ENCODE measurements at places on chromosomes 2 and 18. TPM values are rescaled to one million over a fixed set of nuclear protein-coding genes. Genes with fewer than 3 reads are reported as not detected.

The ATG16L1 gene
- total RNA-seq = 23.7 TPM

The GAL3ST2 gene
- total RNA-seq = not detected

The TNFRSF11A gene
- total RNA-seq = 3.5 TPM

The DSG1 gene
- total RNA-seq = 48.9 TPM

The MOCOS gene
- 1.2 TPM for total RNA-seq

The FSIP2 gene
- 0.85 TPM for total RNA-seq

The SMAD7 gene
- 14.1 TPM for total RNA-seq

The COL6A3 gene
- 55.6 TPM for total RNA-seq

The SCYGR4 gene
- total RNA-seq = not detected

The ATP8B1 gene
- total RNA-seq = 23.5 TPM

The SKOR2 gene
- not detected for total RNA-seq

The COL3A1 gene
- total RNA-seq = 16.9 TPM

The G6PC2 gene
- total RNA-seq = not detected

The DRC1 gene
- total RNA-seq = not detected

The PRKAG3 gene
- not detected for total RNA-seq

The MC2R gene
- not detected for total RNA-seq

The MEP1B gene
- not detected for total RNA-seq

The GREB1 gene
- total RNA-seq = not detected

The MPHOSPH10 gene
- total RNA-seq = 23.3 TPM
